ENCODE measurements at places on chromosomes 11 and 22.

- DNase-seq = no peak
Measured at GRCh38 chr22:39149915-39150847, 2.3 kb downstream of the CBX7 start.

DNA sequence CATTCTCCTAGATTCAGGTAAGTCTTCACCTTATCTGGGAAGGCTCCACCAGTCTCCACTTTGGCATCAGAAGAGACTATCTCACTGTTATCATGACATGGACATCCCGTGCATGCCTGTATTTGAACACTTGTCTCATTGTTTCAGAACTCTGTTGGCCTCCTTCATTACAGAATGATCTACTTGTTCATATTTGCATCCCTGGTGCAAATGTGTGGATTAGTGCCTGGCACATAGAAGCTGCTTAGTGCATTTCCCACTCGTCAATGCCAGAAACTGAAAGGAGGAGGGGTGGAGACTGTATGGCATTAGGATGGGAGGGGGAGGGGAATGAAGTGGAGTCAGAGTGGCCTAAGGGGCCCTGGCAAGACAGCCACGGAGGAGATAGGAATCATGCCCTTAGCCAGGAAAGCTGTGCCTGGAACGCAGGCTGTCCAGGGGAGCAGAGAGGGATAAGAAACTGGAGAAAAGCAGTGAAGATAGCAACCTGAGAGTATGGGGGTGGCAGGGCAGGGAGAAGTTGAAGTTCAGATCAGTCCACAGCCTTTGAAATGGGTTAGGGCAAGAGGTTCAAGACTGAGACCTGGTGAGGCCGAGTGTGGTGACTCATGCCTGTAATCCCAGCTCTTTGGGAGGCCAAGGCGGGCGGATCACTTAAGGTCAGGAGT lies 53.8 kb upstream of the CAPRIN1 start:
- no peak for DNase-seq

DNA sequence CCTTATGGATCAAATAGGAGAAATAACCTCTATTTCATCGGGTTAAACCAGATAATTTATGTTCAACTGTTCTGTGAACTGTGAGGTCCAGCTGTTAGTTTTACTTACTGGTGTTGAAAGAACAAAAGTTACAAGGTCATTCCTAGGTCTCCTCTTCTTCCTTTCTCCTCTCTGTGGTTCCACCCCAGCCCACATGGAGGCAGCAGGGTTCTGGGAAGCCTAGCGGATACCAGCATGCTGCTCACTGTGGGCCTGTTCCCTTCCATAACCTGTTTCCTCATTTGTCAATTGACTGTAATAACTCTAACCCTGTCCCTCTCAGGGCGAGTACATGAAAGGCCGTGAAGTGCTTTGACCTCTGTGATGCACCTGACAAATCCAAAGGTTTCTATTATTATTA lies 27.8 kb downstream of the RELT start:
- DNase-seq = no peak

DNA sequence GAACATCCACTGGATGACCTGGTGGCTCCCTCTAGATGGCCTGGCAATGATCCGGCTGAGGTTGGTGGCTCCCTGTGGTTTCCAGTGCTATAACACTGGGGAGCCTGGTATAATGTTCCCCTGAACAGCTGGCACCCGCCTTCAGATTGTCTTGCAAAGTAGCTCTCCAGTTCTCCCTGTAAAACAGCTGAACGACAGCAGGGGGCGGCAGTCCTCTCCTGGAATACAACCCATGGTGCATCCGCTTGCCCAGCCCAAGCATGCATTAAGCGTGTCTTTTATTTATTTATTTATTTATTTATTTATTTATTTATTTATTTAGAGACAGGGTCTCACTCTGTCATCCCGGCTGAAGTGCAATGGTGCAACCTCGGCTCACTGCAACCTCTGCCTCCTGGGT lies 258.9 kb downstream of the BUD13 start:
- DNase-seq = peak; percentile 32

DNA sequence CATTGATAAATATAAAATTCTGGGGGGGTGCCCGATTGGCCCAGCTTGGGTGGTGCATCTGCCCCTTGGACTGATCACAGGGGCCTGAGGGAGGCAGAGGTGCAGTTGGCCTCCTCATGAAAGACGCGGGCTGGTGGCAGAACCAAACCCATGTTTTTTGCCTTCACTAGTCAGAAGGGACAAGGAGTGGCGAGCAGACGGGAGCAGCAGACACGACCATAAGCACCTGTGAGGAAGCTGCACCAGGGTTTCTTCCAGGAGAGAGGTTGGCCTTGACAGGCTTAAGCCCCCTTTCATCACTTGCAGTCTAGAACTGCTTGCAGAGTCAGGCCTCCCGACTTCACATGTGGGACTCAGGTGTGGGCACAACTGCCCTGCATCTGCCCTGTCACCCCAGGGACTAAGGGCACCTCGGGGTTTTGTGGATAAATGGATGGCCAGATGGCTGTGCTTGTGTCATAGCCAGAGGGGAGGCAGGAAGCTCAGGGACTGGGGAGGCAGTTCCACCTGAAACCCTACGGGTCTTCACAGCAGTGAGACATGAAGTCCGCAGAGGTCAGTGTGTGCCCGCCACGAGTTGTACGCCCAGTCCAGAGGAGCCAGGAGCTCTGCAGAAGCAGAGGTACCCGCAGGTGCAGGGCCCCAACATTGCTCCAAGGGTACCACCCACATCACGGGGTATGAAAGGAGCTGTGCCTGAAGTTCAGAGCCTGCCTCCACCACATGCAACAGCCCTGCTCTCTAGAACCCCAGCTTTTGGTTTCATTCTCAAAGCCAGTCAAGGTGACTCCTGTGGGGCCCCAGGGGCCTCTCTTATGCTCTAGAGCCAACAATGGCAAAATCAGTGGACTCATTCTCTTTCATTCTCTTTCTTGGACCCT lies 18.2 kb upstream of the SYT13 start:
- DNase-seq = no peak

DNA sequence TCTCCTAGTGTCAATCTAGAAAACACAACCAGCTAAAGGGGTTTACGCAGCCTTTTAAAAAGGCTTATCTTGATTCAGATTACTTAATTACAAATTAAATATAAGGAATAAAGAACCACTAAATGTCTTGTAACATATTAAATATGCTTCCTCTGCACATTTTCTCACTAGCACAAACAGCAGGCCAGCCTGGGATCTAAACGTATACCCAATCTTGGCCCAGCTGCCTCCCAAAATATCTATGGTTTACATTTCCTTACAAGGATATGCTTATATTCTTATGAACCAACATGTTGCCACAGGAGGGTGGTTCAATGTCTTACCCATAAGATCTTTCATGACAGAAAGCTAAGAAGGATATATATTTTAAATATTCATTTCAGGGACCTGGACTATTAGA lies 7.7 kb downstream of the LGR4 start:
- no peak for DNase-seq

DNA sequence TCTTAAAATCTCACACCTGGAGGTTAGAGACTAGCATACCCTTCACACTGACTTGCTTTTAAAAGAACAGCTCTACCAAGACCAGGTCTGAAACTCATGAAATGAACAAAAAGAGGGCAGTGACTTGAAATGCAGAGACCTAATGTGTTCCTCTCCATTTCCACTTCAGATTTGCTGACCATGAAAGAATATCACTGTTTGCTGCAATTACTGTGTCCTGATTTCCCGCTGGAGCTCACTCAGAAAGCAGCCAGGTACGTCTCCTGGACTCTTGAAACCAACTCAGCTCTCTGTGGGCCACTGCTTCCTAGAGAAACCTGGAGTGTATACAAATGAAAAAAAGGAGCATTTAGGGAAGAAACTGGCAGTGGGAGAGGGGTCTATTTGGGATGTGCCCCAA lies 39.2 kb downstream of the ARFGAP2 start:
- no peak for DNase-seq

DNA sequence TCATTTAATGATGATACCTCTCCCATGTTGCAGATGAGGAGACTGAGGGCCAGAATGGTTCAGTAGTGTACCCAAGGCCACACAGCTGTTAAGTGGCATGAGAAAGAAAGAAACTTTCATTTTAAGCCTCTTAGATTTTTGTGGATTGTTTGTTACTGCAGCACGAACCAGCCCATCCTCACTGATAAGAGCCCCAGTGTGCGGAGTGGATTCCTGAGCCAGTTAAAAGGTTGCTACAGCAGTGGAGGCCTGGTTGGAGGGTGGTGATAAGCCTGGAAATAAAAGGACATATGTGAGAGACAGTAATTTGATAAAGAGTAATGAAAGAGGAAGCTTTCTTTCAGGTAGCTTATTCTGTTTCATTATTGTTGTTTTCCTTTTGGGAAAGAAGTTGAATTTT lies 89.0 kb downstream of the ATXN10 start:
- no peak for DNase-seq

DNA sequence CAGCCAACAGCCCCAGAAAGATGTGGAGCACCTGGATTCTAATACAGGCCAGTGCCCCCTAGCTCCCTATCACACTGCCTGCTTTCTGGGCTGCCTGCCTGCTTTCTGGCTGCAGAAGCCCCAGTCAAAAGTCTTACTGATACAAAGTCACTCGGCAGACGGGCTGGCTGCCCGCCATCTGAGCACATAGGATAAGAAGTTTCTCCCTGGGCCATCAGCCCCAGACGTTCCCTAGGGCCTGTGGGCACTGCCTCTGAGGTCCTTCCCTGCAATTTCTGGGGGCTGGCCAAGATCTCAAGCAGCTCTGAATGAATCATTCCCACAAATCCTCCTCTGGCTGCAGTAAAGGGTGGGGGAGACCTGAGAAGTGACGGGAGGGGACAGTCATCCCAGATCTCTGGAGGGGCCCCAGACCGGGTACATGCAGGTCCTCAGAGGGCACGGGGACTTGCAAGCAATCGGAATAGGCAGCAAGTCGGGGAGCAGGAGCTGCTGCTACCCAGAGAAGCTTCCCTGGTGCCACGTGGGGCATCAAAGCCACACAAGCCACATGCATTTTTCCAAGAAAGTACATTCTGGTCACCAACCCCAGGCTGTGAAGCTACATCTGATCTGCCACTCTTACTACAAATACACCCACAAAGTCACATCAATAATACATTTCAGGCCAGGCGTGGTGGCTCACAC lies 4.7 kb downstream of the TPST2 start:
- DNase-seq = no peak

- DNase-seq = no peak
Measured at GRCh38 chr11:85359859-85360258, 267.3 kb downstream of the DLG2 start.

GRCh38 chr11:10307400-10308200 lies 2.7 kb downstream of the ADM start:
- no peak for DNase-seq

- DNase-seq = no peak
Measured at GRCh38 chr22:19105867-19106802, 16.1 kb downstream of the DGCR2 start.

DNA sequence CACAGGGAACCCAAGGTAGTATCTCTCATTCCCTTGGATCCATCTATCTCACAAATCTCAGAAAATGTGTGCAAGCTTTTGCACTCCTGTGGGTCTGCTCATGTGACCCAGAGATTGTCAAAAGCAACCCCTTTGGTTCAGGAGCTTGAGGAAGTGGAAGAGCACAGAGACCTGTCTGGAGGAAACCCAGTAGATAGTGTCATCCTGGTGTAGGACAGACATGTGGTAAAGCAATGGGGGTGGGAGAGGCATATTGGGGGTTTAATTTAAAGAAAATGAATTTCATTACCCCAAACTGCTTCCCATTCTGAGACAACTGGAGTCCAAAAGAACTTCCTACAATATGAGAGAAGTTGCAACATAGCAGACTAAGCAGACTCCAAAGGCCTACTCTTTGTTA lies 5.8 kb upstream of the MS4A14 start:
- no peak for DNase-seq

- no peak for DNase-seq
Measured at GRCh38 chr11:60347084-60347797, 20.2 kb downstream of the MS4A6E start.

GRCh38 chr11:117218133-117218915 lies 13.5 kb downstream of the PCSK7 start:
- no peak for DNase-seq

GRCh38 chr11:1729692-1730011 lies 20.7 kb downstream of the IFITM10 start:
- no peak for DNase-seq

GRCh38 chr11:71342951-71343827 lies 90.8 kb upstream of the SHANK2 start:
- no peak for DNase-seq

DNA sequence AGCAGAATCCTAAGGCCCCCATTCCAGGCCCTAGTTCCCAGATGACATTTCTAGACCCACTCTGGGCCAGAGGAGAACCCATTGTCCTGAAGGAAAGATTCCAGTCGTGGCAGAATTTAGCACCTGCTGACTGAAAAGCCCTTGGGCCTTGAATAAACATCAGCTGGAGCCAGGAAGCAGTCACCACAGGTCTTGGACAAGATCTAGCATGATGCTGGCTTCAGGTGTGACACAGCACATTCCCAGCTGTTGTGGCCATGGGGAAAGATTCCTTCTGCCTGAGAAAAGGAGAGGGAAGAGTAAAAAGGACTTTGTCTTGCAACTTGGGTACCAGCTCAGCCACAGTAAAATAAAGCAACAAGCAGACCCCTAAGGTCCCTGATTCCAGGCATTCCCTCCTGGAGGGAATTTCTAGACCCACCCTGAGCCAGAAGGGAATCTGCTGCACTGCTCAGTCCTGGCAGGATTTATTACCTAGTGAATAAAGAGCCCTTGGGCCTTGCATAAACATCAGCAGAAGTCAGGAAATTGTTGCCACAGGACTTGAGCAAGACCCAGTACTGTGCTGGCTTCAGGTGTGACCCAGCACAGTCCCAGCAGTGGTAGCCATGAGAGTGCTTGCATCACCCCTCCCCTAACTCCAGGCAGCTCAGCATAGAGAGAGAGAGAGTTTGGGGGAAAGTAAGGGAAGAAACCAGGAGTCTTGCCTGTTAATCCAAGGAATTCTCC lies 42.5 kb upstream of the PAMR1 start:
- DNase-seq = no peak

DNA sequence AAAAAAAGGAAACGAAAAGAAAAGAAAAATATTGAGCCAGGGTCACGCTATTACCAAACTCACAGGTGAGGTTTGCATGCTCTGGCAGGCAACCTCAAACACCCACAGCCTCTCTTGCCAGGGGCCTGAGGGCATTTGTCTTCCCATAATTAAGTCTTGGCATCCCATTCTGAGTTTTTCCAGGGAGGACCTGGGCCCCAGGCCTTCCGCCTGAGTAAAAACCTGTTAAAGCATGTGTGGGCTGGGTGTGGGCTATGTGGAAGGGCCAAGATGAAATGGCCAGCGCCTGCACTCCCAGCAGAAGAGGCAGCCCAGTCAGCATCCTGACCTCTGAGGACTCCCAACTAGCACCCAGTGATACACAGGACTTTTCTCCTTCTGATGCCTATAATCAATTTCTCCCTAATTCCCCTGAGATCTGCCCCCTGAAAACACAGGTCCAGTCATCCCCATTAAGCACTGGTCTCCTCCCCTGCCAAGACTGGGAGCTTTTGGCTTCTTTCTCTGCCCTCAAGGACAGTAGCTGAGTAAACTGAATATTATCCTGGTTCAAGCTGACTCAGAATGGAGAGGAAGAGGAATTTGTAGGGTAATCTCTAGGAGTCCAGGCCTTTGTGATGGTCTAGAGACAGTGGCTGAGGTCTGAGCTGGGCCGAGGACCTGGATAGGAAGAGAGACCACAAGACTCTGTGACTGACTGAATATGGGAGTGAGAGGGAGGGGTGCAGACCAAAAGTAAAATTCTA lies 35.6 kb upstream of the ACER3 start:
- DNase-seq = no peak

- no peak for DNase-seq
Measured at GRCh38 chr22:29269731-29270474, 1.8 kb downstream of the EWSR1 start.

GRCh38 chr11:7252683-7253213 lies 1.0 kb downstream of the SYT9 start:
- no peak for DNase-seq

All from SK-N-MC (cell line).